ENCODE measurements at places on chromosomes 3 and 15.

GRCh38 chr15:57923750-57924149 is 141.8 kb downstream of the ALDH1A2 start:
- no peak for DNase-seq

- DNase-seq: no peak
These were observed 1237.3 kb downstream of the ROBO2 start for GRCh38 chr3:78277220-78277619.

DNA sequence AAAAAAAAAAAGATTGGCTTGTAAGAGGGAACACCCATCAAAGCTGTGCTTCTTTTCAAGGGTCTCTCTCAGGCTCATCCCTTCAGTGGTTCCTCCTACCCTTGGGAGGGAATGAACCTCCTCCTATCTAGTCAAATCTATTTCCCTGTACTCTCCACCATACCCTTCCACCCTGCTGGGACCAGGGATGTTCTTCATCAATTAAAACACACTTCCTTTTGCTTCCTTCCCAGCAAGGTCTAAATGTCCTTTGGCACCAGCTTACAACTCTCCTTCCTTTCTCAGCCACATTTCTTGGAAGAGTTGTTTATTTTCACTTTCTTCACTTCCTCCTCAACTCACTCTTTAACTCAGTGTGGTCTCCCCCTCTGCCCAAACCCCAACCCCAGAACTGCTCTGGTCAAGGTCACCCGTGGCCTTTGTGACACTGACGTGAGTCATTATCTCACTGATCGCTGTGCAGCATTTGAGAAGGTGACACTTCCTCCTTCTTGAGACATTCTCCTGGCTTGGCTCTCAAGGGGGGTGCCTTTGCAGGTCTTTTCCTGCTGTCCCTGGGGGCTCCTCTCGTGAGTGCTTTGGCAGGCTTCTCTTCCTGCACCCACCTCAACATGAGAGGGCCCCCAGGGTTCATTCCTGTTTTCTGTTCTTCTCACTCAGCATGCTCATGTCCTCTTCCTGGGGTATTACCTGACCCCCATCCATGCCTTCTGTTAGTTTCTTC is 210.5 kb upstream of the TLE3 start:
- peak; percentile 74 for DNase-seq

DNA sequence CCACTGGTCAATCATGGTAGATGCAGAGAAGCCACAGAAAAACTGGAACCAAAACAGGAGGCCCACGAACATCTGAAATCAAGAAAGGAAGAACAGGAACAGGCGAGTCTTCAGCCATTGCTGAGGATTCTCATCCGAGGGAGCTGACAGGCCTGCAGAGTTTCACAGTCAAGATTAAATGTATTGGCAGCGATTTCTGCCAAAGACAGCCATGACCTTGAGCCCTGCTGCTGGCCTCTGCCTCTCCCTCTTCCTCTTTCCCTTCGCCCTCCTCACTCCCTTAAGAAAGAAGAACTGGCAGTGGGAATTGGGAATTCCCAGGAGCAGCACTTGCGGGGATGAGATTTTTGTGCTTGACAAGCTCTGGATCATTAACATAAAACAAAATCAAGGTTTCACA is 179.7 kb downstream of the ATP10A start:
- DNase-seq: no peak

DNA sequence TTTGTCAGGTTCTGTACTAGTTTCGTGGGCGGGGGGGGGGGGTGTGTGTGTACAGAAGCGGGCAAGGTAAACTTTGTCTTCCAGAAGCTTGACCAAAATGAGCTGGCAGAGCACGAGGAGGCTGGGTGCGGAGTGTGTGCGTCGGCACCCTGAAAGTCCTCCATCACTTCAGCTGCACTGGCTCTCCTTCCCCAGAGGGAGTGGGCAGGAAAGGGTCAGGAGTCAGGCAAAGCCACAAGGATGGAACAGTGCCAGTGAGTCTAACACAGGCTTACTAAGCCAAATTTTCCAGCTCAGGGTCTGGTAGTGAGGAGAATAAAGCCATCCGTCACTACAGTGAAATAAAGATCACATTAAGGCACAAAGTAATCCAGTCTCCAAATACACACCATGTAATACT is 11.9 kb upstream of the SH3GL3 start:
- DNase-seq: peak; percentile 16

GRCh38 chr3:60033901-60034453 is 984.2 kb upstream of the CFAP20DC start:
- DNase-seq: no peak

DNA sequence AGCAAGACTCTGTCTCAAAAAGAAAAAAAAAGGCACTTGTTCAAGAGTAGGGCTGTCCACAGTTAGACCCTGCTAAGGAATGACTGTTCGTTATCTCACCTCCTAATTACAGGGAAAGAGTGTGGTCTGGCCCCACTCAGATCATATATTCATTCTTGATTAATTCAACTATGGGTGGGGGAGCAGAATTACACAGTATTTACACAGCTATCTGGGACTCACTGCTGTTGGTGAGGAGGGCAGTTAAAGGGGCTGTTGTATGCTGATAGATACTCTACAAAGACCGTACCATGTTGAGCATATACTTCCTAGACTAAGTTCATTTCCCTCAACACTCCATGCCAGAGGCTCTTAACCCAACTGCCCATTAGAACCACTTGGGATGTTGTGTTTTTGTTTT is 3.8 kb upstream of the ZNF620 start:
- DNase-seq: no peak

All from Karpas-422 (cell line).